ENCODE measurements at places on chromosomes 16 and 17.

DNA sequence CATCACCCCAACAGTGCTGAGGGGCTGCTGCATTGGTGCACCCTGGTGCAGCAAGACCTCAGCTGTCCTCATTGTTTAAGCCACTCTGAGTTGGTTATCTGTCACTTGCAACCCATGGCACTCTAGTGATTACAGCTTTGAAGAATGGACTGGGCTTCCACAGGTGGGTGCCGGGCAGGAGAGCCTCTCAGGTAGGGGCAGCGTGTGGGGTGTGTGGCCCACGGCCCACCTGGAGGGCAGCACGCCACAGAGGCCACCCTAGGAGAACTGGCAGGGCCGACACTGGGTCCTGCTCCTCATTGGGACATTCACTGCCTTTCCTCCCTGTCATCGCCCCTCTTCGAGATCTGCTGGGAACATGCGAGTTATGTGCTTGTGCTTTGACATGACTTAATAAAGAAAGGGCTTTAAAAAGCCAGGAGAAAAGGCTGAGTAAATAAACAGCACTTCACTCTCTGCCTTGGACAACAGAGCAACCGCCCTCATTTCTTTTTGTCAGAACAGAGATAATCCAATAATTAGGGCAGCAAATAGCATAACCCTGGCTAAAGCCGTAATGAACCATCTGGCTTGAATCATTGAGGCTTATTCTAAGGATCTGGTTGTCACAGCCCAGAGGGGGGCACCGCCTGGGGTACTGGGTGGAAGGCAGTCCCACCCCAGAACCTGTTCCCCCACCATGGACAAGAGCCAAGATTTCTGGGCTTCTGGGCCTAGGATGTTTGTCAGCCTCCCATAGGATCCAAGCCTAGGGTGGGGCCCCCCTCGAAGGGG lies 3.0 kb downstream of the DOC2B start:
- DNase-seq, result no peak

DNA sequence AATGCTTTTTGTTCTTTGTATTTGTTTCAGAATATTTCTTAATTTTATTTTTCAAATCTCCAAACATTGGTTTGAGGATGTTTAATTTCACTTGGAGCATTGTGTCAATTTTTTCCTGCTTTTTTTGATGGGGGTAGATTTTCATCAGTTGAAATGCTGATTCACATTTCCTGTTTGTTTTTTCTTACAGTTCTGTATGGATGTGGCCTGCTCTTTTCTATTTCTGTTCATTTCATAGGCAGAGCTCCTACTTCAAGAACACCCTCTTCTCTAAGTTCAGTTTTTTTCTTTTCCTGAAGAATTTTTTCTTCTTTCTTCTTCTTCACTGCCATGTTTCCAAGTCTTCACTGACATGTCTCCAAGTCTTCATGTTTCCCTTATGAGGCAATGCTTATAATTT lies 8.8 kb downstream of the MBTD1 start:
- DNase-seq, result no peak

DNA sequence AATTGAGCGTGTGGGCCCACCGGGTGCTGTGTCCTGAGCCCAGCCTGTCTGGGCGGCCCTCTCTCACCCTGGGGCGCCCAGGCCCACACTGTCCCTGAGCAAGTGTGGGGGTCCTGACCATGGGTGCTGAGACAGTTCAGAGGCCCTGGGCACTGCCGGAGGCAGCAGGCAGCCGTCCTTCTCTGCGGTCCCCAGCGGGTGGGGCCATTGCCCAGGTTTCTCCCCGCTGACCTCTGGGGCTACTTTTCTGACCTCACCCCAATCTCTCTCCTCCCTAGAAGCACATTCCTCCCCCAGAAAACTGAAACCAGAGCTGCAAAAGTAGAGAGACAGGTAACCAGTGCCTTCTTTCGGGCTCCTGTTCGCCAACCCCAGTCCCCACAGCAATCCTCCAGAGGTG lies 36.0 kb upstream of the PVALEF start:
- DNase-seq, result no peak

DNA sequence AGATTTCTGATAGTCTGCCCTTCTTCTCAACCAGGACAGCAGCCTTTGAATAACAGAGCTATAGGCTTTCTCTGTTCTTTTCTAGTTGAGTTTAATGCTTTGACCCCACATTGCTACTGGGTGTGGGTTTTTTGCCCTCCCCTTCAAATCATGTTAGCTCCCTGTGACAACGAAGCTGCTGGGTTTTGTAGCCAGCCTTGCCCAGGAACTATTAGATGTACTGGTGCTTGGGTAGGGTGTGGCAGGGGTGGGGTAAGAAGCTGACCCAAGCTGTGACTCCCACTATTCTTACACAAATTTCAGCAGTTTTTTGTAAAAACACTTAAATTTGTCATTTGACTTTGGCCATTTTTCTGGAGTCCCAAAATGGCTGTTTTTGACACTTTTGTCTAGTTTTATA lies 69.7 kb downstream of the NLK start:
- DNase-seq, result no peak

DNA sequence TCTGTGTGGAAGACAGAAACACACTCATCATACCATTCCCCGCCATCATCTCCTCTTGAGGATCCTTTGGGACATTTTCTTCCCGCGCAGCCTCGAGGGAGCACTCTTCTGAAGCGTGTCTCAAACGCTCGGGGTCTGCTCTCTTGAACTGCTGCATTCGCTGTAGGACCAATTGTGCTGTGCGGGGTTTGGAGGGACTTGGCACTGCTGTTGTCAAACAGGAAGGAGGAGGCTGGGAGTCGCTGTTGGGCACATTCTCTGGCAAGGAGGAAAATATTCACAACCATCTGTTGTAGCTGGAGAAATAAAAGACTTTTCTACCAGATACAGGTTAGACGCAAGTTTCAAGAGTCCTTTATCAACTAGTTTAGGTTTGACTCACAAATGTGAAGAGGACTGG lies 5.0 kb downstream of the SLX4 start:
- no peak for DNase-seq

GRCh38 chr17:33980193-33980592 lies 274.9 kb upstream of the CCL2 start:
- DNase-seq, result no peak

DNA sequence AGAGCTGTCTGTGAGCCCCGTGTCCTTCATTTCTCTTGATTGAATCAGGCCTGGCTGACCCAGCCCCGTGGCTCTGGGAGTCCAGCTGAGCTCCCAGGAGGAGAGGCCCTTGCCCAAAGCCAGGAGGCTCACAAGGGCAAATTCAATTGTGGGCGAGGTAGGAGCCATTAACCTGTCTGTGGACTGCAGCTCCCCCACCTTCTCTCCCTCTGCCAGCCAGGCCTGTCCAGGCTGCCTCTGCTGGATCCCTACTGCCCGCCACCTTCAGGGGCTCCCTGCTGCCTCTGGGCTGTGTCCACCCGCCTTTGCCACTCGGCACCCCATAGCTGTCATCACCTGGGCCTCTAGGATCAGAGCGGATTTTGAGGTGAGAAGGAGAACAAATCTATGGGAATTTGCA lies 61.9 kb downstream of the RTN4RL1 start:
- DNase-seq, result no peak

GRCh38 chr16:24504472-24505345 lies 34.7 kb upstream of the RBBP6 start:
- DNase-seq, result peak; percentile 60

DNA sequence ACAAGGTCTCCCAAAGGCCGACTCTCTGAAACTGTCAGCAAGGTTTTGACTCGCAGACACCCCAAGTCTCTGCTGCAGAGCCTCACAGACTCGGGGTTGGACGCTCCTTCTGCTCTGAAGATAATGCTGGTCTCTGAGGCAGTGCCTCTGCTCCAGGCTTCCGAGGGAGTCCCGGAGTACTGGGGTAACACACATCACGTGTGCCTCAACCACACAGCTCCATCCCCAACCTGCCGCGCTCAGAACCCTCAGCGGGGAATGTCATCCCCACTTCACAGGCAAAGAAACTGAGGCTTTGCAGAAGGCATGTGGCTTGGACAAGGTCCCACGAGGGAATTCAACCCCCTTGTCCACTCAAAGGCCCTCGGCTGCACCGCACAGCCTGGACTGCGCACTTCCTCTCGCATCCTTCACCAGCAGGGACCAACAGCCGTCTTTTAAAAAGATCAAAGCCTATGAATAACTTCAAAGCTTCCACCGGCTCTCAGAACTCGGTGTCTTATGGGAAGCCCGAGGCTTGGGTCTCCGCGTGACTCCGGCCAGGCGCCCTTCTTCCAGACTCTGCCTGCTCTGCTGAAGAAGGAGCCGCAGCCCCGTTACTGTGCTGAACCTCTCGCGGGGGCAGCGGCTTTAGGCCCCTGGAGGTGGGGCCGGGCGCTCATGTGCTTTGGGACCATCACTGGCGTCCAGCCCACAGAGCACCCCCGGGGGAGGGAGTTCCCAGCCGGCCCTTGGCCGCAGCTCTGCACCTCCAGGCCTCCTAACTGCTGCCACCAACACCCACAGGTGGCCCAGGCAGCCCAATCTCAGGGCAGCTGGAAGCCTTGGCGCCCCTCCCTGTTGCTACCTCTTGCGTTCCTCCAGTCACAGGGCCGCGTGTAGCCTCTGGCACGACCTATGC lies 2.2 kb downstream of the TMEM204 start:
- DNase-seq, result no peak

GRCh38 chr16:52718046-52718445 lies 171.1 kb upstream of the TOX3 start:
- DNase-seq, result no peak

Measured in right atrium auricular region (tissue), 2 donors.